CD8-positive, alpha-beta memory T cell (primary cell): ENCODE measurements at places on chromosomes 3 and 15. TPM values are rescaled to one million over a fixed set of nuclear protein-coding genes. Genes with fewer than 3 reads are reported as not detected.
A peak's percentile ranks its signal among the peaks of the same experiment; 100 is the strongest.

Gene CCR9
- 8.3 TPM for total RNA-seq

Gene MRPL3
- total RNA-seq: 215 TPM

DNA sequence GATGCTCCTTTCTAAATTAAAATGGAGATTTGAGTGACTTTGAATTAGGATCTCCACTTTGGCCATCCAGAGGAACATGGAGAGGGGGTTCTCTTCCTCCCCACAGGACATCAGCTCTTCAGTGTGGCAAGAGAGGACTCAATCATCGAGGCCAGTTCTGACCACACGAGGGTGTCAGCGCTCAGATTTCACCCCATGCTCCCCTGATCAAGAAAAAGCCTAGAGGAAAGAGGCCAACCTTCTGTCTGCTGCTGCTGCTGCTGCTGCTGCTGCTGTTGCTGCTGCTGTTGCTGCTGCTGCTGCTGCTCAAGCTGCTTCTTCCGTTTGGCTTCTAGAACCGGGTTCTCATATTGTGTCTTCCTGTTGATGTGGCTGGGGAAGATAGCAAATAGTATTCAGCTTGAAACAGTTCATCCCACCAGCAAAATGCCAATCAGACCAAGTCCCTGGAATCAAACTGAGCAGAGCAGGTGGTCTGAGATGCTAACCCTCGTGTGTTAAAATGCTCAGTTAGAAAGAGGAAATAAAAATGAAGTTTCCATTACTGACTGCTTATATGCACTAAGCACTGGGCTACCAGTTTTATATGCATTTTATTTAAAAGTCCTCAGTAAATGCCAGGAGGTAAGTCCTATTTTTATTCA, 599.0 kb downstream of the MAGI1 start:
- no peak for DNase-seq

Gene SNURF
- total RNA-seq: 22.8 TPM

DNA sequence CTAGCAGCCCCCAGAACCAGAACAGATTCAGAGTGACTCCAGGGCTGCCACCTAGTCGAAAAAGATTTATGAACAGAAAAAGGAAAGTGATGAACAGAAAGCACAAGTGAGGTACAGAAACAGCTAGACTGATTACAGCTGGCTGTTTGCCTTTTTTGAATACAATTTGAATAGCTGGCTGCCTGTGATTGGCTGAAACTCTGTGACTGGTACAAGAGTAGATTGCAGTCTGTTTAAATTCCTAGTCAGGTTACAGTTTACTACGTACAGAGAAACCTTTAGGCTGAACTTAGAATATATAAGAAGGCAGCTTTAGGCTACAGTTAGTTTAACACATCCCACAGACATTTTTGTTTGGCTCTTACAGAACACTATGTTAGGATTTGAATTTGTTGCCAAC, 10.0 kb downstream of the CCDC13 start:
- no peak for DNase-seq

DNA sequence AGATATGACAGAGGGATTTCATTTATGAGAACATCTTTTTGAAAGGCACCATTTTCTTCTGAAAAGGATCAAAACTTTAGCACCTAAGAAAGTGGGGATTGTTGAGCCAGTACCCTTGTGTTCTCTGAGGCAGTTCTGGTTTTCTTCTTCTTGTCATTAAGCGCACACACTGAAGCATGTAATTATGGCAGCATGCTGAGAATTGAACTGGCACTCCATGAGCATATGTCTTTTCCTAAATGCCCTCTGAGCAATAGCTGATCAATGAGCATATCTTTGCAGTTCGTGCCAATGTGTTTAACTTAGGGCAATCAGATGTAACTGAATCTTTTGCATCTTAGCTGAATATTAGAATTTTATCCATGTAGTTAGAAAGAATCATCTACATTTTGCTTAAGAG, 53.9 kb upstream of the VGLL3 start:
- no peak for DNase-seq

- no peak for DNase-seq
These were observed 25.9 kb downstream of the SLC9A9 start for GRCh38 chr3:143822374-143822773.

- no peak for DNase-seq
These were observed 128.1 kb downstream of the NSMCE3 start for GRCh38 chr15:29141308-29142128.

GRCh38 chr3:60065227-60065868, 1015.5 kb upstream of the CFAP20DC start:
- DNase-seq: no peak

- DNase-seq: peak; percentile 39
These were observed 341.8 kb upstream of the TBL1XR1 start for GRCh38 chr3:177538750-177539730.

Gene FES
- 2.5 TPM for total RNA-seq

- no peak for DNase-seq
These were observed 57.3 kb downstream of the ACAP2 start for GRCh38 chr3:195385526-195385925.

DNA sequence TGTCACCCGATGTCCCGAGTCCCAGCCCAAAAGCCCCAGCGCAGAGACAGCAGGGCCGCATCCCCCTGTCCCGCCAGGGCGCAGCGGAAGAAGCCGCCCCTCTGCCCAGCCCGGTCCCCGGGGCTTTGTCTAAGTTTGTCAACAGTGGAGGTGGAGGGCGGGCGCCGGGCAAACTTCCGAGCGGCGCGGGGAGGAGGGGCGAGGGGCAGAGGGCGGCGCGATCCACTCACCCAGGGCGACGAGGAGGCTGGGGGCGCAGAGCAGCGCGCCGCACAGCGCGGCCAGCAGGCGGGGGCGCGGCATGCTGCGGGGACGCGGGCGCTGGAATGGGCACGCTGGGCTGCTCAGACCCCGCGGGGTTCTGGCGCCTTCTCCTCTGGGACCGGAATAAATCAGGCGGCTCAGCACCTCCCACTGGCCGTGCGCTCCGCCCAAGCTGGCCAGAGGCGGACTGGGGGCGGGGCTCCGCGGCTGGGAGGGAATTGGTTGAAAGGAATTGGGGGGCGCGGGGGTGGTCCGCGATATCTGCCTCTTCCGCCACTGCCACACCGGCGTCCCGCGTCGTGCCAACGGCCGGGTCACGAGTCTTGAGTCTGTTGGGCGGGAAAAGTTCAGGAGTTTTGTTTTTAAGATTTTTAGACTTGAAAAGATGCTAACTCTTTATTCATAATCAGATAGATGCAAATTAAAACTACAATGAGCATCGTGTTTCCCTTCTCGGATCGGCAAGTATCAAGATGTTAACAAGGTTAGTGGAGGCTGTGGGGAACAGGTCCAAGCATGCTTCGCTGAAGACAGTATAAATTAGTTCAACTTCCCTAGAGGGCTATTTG, at the start of gene MFGE8:
TSS of gene MFGE8 (minus strand) at position 363 of the 833 bp plus-strand sequence. CDS start at position 303, 60 bp downstream.
- DNase-seq: peak; percentile 80

DNA sequence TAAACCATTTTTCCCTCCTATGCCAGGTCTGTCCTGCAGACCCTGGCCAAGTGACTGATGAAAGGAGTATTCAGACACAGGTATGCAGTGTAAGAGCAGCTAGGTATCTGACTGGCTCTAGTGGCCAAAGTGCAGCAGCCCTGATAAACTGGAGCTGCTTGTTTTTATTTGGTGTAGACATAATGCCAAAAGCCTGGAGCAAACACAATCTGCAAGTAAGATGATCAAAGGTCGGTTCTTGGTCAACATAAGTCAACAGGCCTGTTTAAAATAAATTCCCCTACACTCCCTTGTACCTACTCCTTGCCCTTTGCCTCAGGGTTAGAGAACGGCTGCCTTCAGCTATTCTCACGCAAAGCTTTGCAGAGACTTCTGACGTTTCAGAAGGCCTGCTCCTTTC, 1003.1 kb downstream of the ZPLD1 start:
- DNase-seq: no peak

DNA sequence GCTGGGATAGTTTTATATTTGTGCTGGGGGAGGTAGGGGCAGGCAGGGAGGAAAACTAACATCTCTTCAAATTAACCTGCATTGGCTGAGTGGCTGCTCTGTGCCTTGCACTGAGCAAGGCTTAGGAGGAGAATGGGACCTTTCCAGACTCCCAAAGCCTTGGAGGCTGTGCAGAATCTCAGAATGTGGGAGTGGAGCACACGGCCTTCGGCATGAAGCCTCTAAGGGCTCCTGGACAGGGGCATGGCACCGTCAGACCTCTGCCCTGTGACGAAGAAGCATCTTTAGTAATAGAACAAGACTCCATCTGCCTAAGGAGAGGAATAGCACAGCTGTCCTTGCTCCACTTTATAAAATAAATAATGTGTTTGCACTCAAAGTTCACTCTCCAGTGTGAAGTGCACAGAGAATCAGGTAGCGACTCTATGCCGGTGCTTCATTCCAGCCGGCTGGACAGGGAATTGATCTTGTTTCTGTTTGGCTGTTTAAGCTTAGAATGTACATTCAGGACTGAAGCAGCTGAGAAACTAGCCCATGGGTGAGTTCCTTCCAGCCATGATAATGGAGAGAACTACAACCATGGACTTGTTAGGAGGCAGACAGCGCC, 228.5 kb upstream of the ADAMTS9 start:
- no peak for DNase-seq

Gene CCNL1
- 126 TPM for total RNA-seq

DNA sequence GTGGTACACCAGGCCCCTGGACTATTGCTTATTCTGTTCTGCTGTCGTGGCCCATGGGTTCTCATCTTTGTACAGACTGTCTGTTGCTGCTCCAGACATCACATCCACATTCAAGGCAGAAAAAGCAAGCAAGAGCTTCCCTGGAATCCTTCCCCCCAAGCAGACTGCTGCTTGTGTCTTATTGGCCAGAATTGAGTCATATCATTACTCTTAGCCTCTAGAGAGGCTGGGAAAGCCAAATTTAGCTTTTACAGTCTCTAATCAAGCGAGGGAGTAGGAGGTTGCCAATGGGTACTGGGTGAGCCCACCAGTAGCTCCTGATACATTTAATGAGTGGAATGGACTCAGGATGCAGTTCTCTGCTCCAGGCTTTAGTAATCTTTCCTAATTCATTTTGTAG, 39.4 kb downstream of the RAB6B start:
- DNase-seq: no peak

Gene ANO10
- total RNA-seq: 9.1 TPM

Gene PCOLCE2
- total RNA-seq: not detected

- DNase-seq: no peak
These were observed 293.8 kb downstream of the ROBO1 start for GRCh38 chr3:79473993-79474392.

- DNase-seq: no peak
These were observed 263.3 kb downstream of the ABHD5 start for GRCh38 chr3:43953814-43954692.

DNA sequence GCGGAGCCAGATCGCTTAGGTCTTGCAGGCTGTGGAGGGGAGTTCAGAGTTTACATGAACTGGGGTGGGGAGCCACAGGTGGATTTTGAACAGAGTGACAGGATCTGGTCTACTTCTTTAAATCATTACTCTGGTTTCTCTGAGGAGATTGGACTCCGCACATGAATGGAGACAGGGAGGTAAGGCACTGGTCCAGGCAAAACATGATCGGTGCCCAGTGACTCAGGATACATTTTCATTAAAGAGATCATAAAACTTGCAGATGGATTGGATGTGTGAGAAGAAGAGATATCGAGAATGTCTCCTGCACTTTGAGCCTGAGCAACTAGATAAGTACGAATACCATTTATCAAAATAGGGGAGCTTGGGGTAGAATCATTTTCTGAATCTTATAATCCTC, 61.8 kb upstream of the CMSS1 start:
- no peak for DNase-seq

Gene ADAMTS9
- total RNA-seq: not detected

- DNase-seq: no peak
These were observed 73.4 kb upstream of the RBMS3 start for GRCh38 chr3:29207427-29207826.

GRCh38 chr3:160343132-160343531, 55.9 kb downstream of the IFT80 start:
- no peak for DNase-seq

GRCh38 chr3:134092208-134092701, 62.5 kb upstream of the SLCO2A1 start:
- no peak for DNase-seq

Gene CCDC33
- total RNA-seq: not detected

Gene SEMA3F
- total RNA-seq: not detected

DNA sequence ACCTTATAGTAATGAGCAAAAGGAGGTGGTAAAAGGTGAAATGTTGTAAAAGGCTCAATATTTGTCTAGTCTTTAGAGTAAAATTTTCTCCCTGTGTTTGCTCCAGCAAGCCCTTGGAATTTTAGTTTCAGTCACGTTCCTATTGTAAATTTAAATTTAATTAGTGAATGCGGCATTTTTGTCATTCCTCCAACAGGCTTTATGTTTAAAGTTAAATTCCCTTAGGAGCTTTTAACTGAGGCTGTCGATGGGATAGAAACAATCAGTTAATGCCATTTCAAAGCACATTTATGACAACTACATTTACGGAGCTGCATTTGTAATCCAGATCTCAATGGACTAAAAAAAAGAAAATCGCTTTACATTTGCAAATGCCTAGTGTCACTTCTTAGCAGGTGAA, 868 bp upstream of the GADL1 start:
- no peak for DNase-seq

Gene CHCHD6
- total RNA-seq: 15.0 TPM

Gene SNX22
- 0.40 TPM for total RNA-seq

DNA sequence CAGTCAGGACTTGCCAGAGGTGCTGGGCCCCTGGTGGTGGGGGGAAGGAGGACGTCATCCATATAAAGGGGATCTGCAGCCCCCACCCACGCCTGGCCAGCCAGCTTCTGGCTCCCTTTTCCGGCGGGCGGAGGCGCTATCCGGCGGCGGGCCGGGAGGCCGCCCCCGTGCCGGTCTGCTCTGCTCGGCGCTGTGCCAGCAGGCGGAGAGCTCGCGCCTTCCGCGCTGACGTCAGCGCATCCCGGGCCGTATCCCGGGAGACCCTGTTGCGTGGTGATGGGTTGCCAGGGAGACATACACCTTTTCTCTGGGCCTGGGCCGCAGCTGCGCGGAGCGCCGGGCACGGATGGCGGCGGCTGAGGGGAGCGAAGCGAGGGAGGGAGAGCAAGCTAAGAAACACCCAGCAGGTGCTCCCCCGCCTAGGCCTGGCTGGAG, 1.1 kb downstream of the FAM131A start:
- DNase-seq: no peak

DNA sequence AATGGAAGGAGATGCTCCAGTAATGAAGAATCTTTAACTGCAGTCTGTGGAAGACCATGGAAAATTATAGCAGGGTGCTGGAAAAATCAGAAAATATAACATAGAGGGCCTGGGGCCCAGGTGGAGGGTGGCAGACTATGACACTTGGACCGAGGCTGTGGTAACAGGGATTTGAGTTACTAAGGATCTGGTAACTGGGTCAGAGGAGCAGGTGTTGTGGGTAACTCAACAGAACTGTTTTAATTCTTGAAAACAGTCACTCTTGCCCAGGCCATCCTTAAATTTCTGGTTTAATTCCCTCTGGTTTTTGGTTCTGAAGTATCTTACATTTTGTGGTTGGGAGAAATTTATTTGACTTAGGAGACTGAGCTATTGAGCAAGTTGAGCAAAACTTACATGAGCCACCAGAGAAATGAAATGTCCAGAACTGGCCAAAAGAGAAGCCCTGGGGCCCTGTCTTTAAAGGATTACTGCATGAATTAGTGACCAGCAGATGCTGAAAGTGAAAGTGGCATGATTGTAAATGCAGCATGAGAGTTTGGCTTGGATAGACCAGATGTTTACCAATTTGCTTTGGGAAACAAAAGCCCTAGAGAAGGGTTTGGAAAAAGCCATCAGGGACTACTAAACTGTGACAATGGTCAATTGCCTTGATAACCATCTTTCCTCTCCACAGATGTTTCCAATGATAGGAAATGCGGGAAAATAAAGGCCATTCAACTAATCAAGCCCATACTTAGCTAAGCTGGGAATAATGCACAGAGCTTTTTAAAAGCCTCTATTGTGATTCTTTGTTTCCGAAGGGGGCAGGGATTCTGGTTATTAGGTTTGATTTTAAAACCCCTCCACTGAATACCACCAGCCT, 374.9 kb upstream of the TGFBR2 start:
- no peak for DNase-seq

Gene TEX55
- not detected for total RNA-seq
